Umbilical cord (tissue), 2 donors: ENCODE measurements at places on chromosomes 1 and 21. TPM values are rescaled to one million over a fixed set of nuclear protein-coding genes. Genes with fewer than 3 reads are reported as not detected.
A peak's percentile ranks its signal among the peaks of the same experiment; 100 is the strongest.

- DNase-seq, result peak; percentile 11
Observed at GRCh38 chr1:244896550-244896949, 32.2 kb upstream of the HNRNPU start.

DNA sequence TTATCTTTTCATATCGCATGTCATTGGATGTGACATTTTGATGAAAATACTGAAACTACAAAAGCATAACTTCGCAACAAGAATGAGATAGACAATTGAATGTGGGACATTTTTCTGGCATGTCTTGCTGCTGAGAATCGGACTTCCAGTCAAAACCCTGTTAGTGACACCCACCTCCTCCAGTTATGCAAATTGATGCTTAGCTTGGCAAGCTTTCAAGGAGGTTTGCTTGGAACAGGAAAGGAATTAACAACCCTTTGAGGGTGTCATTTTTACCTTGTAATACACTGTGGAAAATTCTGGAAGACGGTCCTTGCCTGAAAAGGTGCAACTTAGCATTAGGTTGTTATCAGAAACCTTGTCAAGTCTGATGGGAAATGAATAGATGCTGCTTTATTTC, 38.8 kb upstream of the FAM3B start:
- no peak for DNase-seq

- DNase-seq, result peak; percentile 76
Observed at GRCh38 chr1:234601301-234602017, 8.5 kb downstream of the IRF2BP2 start.

DNA sequence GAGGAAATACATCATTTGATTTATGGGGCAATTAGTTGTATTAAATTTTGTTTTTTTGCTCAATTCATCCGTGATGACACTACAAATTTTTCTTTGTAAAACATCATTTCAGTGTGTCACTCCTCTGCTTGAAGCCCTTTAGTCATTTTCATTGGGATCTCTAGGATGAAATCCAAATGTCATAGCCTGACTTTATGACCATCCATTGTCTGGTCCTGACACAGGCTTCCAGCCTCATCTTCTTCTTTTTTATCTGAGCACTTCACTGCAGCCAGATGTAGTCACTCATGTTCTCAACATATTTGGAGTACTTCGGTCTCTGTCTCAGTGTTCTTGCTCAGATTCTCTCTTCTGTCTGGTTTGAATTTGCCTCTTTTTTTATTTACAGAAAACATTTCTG, 173.1 kb downstream of the HMCN1 start:
- peak; percentile 34 for DNase-seq

GRCh38 chr1:43861337-43861736, 72.3 kb upstream of the ARTN start:
- no peak for DNase-seq

- no peak for DNase-seq
Observed at GRCh38 chr1:155858800-155859233, 550 bp upstream of the SYT11 start.

GRCh38 chr1:174713796-174714195, 266.0 kb downstream of the GPR52 start:
- DNase-seq, result no peak

The CAMK1G gene
- not detected for total RNA-seq

- DNase-seq, result no peak
Observed at GRCh38 chr1:221858818-221859611, 117.1 kb upstream of the DUSP10 start.

- DNase-seq, result peak; percentile 62
Observed at GRCh38 chr1:28751315-28752060, 14.7 kb downstream of the YTHDF2 start.

The HSD11B1 gene
- 3.1 TPM for total RNA-seq

DNA sequence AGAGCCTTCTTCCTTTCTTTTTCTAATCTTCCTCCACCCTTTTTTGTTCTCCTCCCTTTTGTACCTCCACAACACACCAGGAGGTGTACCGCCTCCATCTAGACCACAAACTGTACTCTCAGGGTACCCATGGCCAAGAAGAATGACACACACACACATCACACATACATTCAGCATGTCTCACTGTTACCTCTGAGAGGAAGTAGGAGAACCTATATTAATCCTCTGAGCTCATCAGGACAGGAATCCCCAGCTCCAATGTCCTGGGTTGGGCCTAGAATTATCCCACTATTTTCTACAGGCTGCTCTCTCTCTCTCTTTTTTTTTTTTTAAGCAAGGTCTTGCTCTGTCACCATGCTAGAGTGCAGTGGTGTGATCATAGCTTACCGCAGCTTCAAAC, 36.7 kb downstream of the ATP2B4 start:
- no peak for DNase-seq

GRCh38 chr1:231518485-231519034, 9.9 kb upstream of the TSNAX start:
- DNase-seq, result no peak

DNA sequence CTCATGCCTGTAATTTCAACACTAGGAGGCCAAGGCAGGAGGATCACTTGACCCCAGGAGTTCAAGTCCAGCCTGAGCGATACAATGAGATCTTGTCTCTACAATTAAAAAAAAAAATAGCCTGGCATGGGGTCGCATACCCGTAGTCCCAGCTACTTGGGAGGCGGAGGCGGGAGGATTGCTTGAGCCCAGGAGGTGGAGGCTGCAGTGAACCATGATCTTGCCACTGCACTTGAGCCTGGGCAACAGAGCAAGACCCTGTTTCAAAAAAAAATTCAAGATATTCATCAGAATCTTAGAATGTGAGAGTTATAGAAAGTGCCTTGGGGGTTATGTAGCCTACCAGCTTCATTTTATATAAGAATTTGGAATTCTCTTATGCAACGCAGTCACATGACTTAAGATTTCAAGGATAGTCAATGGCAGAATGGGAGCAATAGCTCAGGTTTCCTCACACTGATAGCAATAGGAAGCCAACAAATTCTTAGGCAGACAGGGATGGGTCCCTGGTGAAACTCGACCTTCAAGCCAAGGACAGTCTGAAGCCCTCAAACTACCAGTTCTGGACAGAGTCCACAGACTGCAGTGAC, 462.5 kb downstream of the SETD4 start:
- DNase-seq, result no peak

GRCh38 chr1:180156631-180157091, 2.0 kb downstream of the QSOX1 start:
- peak; percentile 33 for DNase-seq
